ENCODE measurements at places on chromosomes 4 and X.

- DNase-seq = no peak
Measured at GRCh38 chr4:6900181-6900812, 9.3 kb upstream of the TBC1D14 start.

DNA sequence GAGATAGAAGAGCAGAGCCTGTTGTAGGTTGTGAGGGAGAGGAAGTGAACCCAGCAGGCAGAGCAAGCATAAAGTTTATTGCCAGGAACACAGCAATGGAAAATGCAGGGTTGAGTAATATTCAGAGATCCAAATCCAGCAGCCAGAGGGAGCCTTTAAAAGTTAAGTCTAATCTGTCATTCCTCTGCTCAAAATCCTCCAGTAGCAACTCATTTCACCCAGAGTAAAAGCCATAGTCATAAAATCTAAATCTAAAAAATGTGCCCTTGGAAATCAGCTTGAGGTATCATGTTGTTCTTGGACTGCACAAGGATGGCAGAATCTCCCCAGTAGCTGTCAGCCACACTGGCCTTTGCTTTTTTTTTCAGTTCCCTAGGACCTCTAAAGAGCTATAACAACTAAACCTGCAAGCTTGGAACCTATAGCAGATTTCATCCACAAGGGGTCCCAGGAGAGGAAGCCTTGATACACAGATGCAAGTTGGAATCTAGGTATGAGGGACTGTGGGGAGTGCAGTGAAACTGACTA lies 62.9 kb upstream of the FRAS1 start:
- DNase-seq = no peak

GRCh38 chr4:3863841-3864741 lies 97.9 kb downstream of the ADRA2C start:
- DNase-seq = no peak

GRCh38 chr4:1592709-1593417 lies 91.2 kb downstream of the FAM53A start:
- no peak for DNase-seq

DNA sequence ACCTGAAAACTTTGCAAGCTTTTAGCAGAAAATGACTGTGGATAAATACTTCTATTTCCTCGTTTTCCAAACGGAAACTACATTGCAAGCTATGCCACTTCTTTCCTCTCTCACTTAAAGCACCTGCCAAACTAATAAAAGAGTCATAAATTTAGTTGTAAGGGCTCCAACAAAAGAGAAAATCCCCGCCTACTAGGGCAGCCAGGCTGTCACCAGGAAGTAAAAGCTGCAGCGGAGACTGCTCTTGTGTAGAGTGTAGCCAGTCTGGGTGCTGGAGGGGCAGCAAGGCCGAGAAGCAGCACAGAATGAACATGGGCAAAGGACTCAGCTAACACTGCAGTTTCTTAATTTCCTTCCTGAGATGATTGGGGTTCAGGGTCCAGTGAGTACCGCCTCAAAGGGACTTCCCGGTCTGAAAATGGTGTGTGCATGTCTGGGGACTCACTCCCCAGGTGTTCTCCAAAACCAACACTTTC lies 89.3 kb upstream of the MAML3 start:
- DNase-seq = peak; percentile 39

DNA sequence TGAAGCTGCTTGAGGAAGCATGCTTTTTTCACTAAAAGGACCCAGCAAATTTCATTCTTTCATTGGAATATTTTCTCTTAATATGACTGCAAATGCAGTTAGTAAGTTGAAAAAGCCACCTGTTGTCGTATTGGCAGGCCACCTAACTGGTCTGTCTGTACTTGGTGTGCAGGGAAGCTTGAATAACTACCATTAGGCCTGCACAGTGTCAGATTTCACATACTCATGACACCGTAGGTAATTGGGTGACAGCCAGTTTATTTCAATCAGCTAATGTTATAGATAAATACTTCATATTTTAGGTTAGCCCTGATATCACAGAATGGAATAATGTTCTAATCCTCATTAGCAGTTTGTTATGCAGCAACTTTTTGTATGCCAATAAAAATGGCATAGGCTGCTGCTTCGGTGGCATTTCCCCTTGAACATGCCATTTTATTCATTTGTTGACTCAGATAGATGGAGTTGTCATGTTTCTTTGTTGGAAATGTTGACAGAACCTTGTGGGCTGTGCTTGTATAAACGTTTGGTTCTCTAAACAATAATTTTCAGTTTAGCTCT lies 173.7 kb downstream of the RPA4 start:
- DNase-seq = no peak

All from NCI-H2081 treated with DMSO at 0.1 percent for 48 hours (cell line).